ENCODE measurements at places on chromosomes 16 and 17.

DNA sequence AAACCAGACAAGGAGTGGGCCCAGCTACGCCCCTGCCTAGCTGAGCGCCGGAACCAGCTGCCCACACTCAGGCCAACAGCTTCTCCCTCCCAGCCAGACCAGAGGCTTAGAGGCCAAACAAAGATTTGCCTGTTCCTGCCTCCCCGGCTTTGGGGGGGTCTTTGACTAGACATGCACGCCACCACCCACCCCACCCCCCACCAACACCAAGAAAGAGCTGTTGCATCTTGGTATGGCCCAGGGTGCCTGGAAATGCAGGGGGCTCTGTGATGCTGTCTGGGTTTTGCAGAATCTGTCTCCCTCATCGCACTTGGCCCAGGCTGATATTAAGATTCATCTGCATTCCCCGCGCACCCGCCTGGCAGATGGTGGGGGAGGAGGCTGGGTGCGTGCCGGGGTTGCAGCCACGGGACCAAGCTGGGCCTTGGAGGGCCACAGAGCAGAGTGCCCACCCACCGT lies 1.3 kb upstream of the NXPH3 start:
- no peak for DNase-seq

DNA sequence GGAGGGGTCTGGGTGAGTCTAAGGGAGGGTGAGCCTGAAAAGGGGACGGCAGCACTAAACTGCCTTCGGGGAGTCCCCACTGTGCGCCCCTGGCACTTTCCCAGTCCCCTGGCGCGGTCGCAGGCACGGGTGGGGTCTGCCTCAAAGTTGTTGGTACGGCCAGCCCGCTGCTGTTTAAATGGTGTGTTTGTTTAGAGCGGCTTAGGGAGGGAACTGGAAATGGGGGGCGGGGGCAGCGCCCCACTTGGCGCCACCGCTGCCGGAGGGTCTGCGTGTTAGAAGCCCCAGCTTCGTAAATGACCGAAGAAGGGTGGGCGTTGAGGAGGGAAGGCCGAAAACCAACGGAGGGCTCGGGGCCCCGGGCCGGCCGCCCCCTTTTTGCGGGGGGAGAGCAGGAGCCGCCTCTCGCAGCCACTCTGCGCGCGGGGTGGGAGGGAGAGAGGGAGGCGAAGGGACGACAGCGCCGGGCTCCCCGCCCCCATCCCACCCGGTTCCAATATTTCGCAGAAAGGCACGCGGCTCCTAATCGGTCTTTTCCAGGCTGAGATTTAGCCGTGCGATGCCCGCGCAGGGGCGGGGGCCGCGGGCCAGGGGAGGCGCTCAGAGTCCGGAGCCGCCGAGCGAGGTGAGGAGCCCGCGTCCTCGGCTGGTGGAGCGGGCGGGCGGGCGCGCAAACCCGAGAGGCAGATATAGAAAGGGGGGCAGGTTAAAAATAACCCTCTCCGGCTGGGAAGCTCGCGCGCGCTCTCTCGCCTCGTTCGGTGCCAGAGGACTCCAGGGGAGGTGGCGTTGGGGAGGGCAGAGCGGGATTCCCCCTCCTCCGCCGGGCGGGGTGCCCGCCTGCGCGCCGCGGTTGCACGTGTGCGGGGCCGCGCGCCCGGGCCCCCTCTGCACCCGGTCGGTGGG lies 54.9 kb downstream of the SREBF1 start:
- DNase-seq, result peak; percentile 54

DNA sequence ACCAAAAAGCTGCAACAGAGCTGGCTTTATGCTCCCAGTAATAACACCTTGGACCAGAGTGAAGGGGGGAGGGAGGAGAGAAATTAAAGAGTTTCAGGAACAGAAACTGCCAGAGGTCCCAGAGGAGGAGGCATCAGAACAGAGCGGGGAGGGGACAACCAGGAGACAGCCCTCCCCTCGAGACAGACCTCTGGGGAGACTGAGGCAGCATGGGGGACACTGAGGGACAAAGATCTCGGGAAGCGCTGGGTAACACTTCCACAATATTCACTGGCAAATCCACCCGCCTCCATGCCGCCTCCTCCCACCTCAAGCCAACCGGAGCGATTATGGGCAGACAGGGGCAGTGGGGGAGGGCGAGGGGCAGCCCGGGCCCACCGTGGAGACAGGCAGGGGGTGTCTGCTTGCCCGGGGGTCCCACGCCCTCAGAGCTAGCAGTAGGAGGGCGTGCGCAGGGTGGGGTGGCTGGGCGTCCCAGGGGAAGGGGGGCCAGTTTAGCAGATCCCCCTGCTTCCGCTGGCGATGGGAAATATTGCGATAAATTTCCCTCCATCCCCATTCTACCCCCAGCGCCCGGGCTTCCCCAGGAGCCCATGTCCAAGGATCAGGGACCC lies 1.2 kb downstream of the PCGF2 start:
- DNase-seq, result no peak

GRCh38 chr17:5120036-5120435 lies 4.2 kb downstream of the USP6 start:
- no peak for DNase-seq

DNA sequence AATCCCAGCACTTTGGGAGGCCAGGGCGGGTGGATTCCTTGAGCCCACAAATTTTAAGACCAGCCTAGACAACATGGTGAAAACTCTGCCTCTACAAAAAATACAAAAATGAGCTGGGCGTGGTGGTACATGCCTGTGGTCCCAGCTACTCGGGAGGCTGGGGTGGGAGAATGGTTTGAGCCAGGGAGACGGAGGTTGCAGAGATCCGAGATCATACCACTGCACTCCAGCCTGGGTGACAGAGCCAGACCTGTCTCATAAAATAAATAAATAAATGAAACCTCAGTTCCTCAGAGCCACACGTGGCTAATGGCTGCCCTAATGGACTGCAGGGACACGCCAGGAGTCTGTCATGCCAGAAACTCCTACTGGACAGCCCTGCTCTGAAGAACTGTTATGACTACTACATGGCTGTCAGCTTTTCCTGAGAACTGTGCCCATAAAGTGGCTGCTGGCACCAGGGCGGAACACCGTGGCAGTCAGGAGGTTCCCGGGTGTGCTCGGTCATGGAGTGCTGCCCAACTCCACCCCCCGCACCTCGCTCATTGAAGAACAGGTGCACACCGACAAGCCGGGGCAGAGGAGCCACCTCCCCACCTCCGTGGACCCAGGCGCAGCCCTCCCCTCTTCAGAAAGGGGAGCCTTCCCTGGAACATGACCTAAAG lies 4.3 kb downstream of the TMEM11 start:
- no peak for DNase-seq

DNA sequence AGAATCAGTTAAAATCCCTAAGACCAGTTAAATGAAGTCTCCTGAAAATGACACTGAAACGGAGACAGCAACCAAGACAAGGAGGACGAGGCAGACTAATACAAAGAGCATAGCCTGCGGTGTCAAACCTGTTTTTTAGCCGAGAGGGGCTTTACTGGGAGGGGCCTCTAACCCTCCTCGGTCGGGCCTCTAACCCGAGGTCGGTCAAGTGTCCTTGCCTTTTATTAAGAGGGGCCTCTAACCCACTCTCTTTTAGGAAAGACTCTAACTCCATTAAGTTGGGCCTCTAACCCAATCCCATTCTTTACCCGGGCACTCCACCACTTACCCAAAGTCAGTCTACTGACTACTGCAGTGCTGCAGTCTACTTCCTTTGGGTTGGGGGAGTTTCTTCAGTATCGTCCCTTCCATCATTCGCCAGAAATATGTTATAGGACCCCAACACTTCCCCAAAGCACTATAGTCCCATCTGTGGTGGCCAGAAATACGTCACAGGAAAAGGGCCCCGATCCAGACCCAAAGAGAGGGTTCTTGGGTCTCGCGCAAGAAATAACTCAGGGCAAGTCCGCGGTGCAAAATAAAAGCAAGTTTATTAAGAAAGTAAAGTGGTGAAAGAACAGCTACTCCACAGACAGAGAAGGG lies 39.2 kb upstream of the ARL4D start:
- no peak for DNase-seq

DNA sequence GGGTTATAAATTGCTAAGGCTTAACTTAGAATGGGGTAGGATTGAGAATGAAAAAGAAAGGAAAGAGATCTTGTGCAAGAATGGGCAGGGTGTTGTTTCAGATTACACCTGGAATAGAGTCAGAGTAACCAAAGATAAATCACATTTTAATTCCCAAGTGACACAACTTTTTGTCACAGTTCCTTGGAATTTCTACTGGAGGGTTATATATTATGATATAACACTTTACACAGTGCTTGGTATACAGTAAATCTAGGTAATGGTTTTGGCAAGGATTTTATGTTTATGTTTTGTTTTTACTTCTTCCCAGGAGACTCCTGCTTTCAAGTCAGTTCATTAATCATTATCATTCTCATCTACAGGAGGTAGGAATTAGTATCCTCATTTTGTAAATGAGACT lies 115.7 kb upstream of the KCNJ16 start:
- no peak for DNase-seq

DNA sequence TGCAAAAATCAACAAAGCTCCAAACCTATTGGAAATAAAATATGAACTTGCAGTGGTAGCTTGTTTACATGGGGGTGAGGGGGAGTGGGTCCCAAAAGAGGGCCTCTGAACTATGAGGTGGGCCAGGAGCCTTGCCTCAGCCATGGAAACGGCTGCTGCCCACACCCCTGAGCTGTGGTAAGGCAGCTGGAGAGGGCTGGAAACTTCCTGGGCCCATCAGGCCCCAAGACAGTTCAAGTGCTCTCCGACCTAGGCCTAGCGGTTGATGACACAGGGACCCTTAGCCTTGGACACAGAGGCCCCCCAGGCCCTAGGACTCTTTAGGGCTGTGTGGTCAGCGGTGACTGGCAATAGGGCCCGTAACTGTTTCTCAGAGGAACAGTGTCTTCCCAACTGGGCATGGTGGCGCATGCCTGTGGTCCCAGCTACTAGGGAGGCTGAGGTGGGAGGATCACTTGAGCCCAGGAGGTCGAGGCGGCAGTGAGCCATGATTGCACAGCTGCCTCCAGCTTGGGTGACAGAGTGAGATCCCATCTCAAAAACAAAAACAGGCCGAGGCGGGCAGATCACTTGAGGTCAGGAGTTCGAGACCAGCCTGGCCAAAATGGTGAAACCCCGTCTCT lies 18.3 kb downstream of the UNC13D start:
- DNase-seq, result no peak

DNA sequence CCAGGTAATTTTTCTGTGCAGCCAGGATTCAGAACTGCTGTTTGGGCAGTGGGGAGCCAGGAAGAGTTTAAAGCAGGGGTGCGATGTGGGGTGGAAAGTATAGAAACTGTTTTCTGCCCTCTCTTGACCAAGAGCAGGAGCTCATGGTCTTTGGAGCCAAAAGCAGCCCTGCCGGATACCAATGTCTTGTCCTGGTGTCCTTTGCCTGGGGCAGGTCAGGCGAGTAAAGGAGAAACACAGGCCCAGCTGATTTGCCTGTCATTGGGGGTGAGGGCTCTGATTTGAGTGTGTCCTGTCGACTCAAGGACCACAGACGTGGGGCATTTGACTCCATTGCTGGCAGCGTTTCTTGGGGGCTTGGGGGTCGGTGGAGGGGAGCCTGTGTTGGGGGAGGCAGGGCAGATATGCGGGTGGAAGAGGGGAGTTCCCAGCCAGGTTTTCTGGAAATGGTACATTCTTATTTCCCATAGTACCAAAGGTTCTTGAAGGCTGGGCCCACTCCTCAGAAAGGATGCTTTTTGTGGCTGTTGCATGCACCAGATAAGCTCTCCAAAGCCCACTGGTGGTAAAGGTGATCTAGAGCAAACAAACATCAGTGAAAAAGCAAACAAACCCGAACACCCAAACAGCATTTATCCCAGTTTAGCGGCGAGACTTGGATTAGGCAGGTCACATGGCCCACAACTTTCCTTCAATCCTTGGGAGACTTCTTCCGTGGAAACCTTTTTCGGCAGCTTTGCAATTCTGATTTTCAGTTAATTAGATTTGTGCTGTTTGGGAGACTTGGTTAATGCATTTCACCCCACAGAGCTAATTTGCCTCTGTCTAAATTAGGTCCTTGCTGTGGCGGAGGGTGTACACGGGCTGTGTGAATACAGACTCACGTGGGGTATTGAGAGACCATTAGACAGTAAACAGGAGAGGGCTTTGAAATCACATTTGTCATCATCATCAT lies 59.0 kb downstream of the MSI2 start:
- DNase-seq, result no peak

DNA sequence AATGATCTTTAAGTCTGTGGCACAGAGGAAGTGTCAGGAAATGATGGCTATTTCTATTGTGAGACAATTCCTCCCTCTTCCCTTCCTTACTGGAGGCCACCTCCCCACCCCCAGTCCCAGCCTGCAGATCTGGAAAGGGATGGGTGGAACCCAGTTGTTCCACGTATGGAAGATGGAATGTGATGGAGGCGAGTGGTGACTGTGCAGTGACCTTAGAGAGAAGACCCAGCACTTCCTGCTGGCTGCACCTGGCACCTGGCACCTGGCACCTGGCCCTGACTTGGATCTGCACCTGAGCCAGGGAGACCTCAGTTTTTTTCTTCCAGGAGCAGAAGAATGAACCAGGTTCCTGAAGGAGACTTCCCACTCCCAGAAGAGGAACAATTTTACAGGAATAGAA lies 33.0 kb upstream of the TMC5 start:
- no peak for DNase-seq

- DNase-seq, result no peak
Measured at GRCh38 chr16:83808573-83809014, 816 bp downstream of the HSBP1 start.

GRCh38 chr16:27110524-27110896 lies 43.8 kb downstream of the C16orf82 start:
- DNase-seq, result no peak

DNA sequence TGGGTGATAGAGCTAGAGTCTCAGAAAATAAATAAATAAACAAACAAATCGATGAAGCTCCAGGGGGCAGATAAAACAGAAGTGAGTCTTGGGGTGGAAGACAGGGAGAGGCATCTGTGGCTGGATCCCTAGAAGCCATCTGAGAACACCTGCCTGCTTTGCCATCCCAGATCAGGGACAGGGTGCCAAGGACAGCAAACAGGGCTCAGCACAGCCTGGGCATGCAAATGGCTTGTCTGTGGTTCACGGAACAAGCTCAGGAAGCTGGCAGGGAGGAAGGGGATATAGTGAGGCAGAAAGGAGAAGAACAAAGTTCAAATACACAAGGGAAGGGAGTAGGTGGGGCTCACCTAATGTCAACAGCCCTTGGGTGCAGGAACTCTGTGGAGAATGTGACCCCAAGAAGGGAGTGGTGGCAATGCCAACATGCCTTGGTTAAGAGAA lies 27.5 kb downstream of the TRIM25 start:
- no peak for DNase-seq

GRCh38 chr17:69677130-69677529 lies 262.6 kb downstream of the MAP2K6 start:
- DNase-seq, result no peak

DNA sequence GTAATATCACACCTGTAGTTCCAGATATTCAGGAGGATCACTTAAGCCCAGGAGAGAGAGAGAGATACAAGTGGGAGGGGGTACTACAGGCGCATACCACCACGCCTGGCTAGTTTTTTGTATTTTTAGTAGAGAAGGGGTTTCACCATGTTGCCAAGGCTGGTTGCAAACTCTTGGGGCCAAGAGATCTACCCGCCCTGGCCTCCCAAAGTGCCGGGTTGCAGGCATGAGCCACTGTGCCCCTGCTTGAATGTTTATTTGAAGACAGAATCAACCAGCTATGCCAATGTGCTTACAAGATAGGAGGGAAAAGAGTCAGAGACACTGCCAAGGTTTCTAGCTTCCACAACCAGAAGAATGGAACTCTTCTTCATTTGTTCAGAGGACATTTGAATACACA lies 87.8 kb downstream of the STH start:
- no peak for DNase-seq

GRCh38 chr17:27504188-27504995 lies 48.1 kb downstream of the KSR1 start:
- DNase-seq, result no peak

GRCh38 chr16:1968146-1968953 lies 1.7 kb downstream of the RNF151 start:
- DNase-seq, result no peak

GRCh38 chr16:23516366-23517137 lies 6.3 kb upstream of the GGA2 start:
- DNase-seq, result no peak
